ENCODE measurements at places on chromosomes 4 and X.

GRCh38 chr4:170226288-170226687 lies 136.5 kb upstream of the AADAT start:
- DNase-seq, result no peak

GRCh38 chr4:16443504-16444088 lies 217.3 kb upstream of the TAPT1 start:
- DNase-seq, result no peak

- no peak for DNase-seq
These were observed 13.4 kb downstream of the TRO start for GRCh38 chrX:54934058-54934457.

DNA sequence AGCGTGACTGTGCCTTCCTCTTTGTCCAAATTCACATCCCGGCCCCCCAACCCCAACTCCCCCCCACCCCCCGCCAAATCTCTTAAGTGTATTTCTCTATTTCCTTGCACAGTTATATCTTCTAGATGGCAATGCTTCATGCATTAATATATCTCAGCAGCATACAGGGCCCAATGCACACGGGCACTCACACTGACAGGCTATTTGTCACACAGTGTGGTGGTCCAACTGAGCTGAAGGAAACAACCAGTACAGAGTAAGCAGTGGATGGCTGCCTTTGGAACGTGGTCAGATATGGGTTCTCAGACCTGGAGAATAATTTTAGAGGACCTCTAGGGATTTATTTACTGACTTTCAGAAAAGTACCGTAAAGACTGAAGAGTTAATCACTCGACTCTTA lies 681 bp downstream of the EXOC1 start:
- DNase-seq, result no peak

- DNase-seq, result no peak
These were observed 646 bp upstream of the FAM3A start for GRCh38 chrX:154516656-154517100.

DNA sequence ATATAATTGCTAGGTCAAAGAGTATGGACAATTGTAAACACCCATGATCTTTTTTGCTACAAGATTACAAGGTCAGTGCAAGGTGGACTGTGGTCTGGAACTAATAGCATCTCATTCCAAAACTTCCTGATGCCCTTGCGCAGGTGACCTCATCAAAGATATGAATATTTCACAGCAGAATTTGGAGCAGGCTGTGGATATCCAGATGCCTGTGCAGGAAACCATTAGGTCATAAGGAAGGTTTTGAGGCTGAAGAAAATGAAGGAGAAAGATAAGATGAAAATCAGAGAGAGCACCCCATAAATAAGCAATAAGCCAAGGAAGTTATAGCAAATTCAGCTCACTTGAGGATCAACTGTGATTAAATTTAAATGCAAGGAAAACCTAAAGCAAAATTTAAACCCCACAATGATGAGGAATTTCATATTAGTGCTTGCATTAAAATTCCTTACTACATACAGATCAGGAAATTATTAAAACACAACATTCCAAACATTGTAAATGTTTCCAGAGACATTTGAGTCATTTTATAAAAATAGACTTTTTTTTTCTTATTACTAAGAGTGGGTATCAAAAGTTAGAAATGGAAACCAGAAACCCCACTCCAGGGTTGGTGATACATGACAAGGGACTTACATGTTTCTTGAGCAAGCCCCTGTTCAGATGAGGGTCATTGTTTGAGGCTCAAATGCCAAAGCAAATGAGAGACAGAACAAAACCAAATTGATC lies 100.7 kb upstream of the FAM9C start:
- DNase-seq, result no peak

- no peak for DNase-seq
These were observed 214.6 kb upstream of the GALNT7 start for GRCh38 chr4:172953896-172954568.

DNA sequence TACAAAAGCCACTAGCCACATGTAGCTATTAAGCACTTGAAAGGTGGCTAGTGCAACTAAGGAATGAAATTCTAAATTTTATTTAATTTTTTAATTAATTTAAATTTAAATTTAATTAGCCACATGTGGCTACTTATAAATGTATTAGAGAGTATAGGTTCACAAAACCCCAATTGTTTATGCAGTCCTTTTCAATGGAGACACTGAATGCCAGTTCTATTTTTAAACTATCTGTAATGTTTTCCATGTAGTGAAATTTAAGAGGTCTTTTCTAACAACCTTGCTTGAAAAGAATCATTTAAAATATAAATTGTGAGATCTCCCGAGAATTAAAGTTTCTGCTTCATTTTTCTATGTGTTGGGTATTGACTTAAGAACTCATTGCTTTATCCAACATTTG lies 153.0 kb downstream of the REELD1 start:
- no peak for DNase-seq

GRCh38 chrX:10611441-10612090 lies 8.8 kb downstream of the MID1 start:
- no peak for DNase-seq

- no peak for DNase-seq
These were observed 9.0 kb upstream of the RPL34 start for GRCh38 chr4:108611365-108611764.

GRCh38 chr4:70895405-70895804 lies 6.8 kb upstream of the MOB1B start:
- no peak for DNase-seq

GRCh38 chr4:104743215-104743653 lies 248.5 kb upstream of the CXXC4 start:
- DNase-seq, result no peak

- no peak for DNase-seq
These were observed 7.4 kb downstream of the ARHGAP10 start for GRCh38 chr4:147739239-147739823.

DNA sequence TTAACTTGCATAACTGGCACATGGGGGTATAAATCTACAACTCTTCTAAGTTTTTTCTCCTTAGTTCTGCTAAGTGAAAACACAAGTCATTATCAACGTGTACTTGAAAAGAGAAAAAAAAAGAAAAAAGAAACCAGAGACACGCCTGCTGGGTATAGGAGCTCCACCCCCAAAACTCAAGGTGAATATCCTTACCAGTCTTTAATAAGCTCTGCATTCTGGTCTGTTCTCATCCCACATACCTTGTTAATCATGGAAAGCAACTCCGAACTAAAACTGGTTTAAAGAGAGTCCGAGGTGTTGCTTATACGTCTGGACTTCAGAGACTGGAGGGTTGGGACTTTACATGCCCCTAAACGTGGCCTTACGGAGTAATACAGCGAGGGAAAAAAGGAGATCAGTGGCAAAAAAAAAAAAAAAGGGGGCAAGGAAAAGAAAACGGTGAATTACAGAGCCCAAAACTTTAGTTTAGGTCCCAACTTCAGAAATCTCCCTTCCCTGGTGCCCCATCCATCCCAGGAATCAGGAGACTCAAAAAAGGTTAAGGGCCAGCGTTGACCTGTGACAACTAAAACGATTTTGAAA lies 1.0 kb downstream of the PGRMC2 start:
- no peak for DNase-seq

- DNase-seq, result no peak
These were observed 82.4 kb downstream of the GPM6A start for GRCh38 chr4:175729665-175730064.

- no peak for DNase-seq
These were observed 488.5 kb downstream of the IL15 start for GRCh38 chr4:142124874-142125273.

GRCh38 chrX:49042581-49043219 lies 457 bp downstream of the TFE3 start:
- DNase-seq, result no peak

DNA sequence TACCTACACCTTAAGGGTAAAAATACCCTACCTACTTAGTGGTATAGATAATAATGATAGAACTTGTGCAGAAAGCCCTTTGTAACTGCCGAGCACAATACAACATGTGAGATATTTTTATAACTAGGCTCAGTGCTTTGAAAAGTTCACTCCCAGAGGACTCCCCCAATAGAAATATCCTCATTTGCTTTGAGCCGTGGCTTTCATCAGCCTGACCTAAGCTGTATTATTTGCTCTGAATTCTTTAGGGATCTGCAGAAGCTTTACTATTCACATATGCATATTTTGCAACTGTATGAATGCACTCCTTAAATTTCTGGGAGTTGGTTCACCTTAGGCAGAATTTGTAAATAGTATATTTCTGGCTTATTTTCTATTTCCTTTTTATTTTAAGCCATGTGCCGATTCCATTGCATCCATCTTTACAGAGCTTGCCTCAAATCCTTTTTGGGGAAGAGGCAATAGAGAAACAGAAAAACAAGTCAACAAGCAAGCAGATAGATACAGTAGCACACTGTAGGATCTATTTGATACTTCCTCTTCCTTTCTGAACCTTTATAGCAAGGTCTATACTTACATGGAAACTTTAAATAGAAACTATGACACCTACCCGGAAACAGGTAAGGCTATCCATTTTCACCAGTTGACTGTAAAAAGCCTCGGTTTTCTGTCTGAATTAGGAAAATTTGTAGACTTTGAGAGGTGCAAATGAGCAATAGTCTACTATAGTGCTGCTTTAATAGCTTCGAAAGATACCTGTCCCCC lies 242.5 kb upstream of the VCX3A start:
- no peak for DNase-seq

DNA sequence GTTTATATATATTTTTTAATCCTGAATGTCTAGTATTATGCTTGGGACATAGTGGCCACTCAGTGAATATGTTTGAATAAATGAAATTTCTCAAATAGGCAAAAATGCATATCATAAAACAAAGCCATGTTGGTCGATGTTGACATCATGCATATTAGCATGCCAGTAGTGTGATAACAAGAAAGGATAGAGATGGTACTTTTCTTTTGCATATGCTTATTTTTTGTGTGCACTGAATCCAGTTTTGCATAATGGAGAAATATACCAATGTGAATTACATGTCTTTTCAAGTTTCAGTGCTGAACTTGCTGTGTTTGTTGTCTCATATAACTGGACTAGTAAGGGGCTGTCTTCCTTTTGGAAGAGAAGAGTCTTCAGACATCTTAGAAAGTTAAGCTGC lies 7.5 kb downstream of the CPE start:
- DNase-seq, result no peak

DNA sequence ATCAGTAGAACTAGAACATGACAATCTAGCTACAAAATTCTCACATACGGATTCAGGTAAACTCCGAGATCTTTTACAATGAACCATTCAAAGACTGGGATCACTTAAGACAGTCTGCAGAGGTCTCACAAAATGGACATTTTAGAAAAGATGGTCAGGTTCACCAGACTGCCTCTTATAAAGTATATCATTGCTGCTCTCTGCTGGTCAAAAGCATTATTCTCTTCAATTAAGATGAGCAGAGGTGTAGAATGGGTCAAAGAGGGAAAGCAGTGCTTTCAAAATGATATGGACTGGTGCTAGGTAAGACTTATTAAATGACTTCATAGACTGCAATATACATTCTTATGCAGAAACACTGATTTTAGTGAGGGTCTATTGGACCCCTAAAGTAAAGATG lies 434.7 kb downstream of the PACRGL start:
- DNase-seq, result no peak

DNA sequence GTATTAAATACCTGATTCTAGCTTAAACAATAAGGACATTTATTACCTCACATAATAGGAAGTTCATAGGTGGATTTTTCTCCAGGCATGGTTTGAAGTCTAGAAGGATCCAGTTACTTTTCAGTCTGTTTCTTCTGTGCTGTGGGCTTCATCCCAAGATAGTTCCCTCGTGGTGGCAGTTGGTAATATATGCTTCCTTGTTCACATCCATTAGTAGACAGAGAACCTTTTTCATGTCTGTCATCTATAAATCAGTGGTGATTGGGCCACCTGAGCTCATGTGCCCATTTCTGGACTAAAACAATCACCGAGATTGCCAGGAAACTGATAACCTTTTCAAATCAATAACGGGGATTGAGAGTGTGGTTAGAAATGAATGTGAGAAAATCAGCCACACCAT lies 97.7 kb downstream of the KDM6A start:
- no peak for DNase-seq

DNA sequence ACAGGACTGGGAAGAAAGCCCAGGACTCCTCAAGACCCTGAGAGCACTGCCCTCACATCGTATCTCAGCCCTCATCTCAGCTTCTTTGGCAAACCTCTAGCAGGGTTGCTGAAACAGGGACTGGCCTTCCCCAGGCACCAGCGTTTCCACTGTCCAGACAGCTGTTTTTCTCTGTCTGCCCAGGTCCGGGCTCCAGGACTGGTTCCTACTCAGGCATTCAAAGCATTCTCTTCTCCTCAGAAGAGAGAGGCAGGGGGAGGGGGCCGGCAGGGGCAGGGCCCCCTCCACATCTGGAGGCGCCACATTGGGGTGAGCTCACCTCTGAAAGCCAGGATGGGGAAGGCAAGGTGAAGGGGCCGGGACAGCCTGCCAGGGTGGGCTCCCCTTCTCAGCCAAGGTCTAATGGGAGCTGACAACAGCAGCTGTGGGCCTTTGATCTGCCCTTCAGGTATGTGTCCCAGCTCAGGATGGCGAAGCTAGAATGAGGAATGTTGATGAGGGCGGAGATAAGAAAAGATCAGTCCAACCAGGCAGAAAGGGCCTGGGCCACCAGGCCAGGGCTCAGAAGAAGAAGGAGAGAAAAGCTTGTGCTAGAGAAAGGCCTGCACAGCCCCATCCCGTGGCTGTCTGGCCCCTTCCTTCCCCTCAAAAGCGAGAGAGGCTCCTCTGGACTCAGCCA lies 60.4 kb downstream of the PJA1 start:
- DNase-seq, result no peak

- no peak for DNase-seq
These were observed 107.7 kb downstream of the ANXA3 start for GRCh38 chr4:78659264-78659663.

DNA sequence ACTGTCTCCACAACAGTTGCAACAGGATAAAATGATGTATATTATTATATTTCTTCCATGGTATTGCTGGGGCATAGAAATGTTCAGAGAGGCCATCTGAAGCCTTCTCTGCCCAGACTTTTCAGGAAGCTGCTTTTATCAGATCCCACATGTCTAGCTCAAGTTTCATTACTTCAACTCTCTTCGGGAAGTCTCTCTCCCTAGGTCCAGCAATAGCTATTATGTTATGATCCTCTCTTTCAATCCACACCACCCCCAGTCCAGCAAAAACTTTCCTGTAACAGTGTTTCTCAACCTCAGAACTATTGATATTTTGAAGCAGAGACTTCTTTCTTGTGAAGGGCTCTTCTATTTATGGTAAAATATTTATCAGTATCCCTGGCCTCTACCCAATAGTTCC lies 44.9 kb downstream of the CXCL1 start:
- no peak for DNase-seq

DNA sequence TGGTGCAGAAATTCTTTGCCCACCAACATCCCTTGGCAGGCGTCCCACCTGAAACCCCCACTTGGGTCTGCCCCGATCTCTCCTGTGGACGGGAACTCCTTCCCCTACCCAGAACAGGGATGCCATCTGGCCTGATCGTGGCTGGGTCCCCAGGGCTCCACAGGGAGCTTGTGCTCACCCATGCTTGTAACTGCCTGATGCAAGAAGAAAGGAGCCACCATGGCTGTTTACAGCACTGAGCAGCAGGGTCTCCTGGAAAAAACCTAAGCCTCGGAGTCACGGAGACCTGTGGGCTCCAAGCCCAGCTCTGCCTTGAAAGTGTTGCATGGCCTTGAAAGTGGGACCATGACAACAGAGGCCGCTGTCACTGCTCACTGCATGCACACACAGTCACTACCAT lies 101.5 kb upstream of the AFAP1 start:
- no peak for DNase-seq
